Activated CD8-positive, alpha-beta T cell treated with anti-CD3 and anti-CD28 coated beads, Interleukin-2, amount 10 ng/mL, durations not matched to agents 7 days and 5 days (primary cell): ENCODE measurements at places on chromosomes 7 and 10. TPM values are rescaled to one million over a fixed set of nuclear protein-coding genes. Genes with fewer than 3 reads are reported as not detected.
A peak's percentile ranks its signal among the peaks of the same experiment; 100 is the strongest.

The SLC26A3 gene
- total RNA-seq: not detected

The PON1 gene
- not detected for total RNA-seq

The HKDC1 gene
- 1.8 TPM for total RNA-seq

- H3K27me3 ChIP-seq: no peaks in the 10 kb centered on the region
- no peak for DNase-seq
- no peak overlapping the region for H3K27ac ChIP-seq
- no peak overlapping the region for H3K4me3 ChIP-seq
- H3K36me3 ChIP-seq: no peaks in the 10 kb centered on the region
Measured at GRCh38 chr10:33660329-33660728, 325.9 kb upstream of the NRP1 start.

- no peak overlapping the region for H3K4me3 ChIP-seq
- no peaks in the 10 kb centered on the region for H3K27me3 ChIP-seq
- no peaks in the 10 kb centered on the region for H3K4me1 ChIP-seq
- H3K36me3 ChIP-seq: no peaks in the 10 kb centered on the region
- no peak for DNase-seq
Measured at GRCh38 chr10:130994191-130994590, 317.3 kb downstream of the TCERG1L start.

- peak overlapping the region; percentile 93 for H3K27ac ChIP-seq
- peaks cover 30% of the 10 kb centered on the region for H3K36me3 ChIP-seq
- H3K4me1 ChIP-seq: peaks cover 70% of the 10 kb centered on the region
- DNase-seq: peak; percentile 57
Measured at GRCh38 chr7:135976312-135977006, 700 bp downstream of the MTPN start.

DNA sequence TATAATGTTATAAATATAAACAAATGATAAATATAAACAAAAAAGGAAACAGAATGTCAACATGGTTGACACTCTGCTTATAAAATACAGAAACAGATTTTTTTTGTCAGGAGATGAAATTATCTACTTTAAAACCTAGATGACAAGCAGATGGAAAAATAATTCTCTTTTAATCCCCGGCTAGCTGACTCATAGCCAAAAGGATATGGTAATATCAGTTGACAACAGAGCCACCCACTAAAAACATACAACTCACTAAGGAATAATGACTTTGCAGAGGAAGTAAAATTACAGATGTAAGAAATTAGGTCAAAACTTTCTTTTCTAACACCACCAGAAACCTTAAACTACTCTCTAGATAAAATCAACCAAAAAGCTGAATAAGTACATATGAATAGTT, 131.1 kb upstream of the ABCB5 start:
- no peak for DNase-seq
- no peaks in the 10 kb centered on the region for H3K27me3 ChIP-seq
- no peak overlapping the region for H3K27ac ChIP-seq

DNA sequence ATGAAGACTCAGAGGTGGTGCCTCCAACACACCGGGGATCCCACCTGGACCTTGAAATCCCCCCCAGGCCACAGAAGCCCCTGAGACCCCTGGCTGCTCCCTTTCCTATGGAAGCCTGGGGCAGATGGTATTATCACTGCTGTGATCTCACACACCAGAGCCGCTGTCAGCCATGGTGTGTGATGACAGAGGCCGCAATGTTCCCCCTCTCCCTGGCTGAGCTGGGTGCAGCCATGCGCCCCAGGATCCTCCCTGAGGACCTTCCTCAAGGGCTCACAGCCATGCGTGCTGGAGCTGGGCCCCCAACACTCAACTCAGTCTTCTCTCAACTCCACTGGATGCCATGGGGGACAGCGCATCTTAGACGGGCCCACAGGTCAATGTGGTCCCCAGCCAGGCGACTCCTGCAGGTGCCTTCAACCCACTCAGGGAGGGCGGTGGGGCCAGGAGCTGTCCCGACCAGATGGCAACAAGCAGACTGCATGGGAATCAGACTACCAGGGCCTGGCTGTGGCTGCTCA, 44.9 kb downstream of the VIPR2 start:
- H3K36me3 ChIP-seq: no peaks in the 10 kb centered on the region
- H3K4me3 ChIP-seq: no peak overlapping the region
- H3K4me1 ChIP-seq: no peaks in the 10 kb centered on the region
- no peak for DNase-seq
- no peaks in the 10 kb centered on the region for H3K27me3 ChIP-seq
- no peak overlapping the region for H3K27ac ChIP-seq

DNA sequence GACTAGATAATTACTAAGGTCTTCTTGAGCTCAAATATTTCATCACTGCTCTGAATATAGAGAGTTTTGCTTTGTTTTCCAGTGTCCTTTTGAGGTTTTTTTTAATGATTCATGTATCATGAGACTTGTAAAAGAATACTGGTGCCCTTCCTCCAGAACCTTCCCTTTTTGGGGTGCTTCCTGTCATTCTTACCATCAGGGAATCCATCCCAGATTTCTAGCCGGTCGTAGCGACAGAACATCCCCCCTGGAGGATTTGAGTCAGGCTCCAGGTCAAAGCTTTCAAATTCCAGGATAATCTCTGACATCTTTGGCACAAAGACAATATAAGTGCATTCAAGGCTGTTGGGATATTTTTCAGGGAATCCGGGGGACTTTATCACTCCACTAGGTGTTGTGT, 71.0 kb downstream of the NRP1 start:
- H3K27me3 ChIP-seq: peaks cover 4% of the 10 kb centered on the region
- no peak overlapping the region for H3K27ac ChIP-seq
- no peaks in the 10 kb centered on the region for H3K36me3 ChIP-seq
- no peak overlapping the region for H3K4me3 ChIP-seq

DNA sequence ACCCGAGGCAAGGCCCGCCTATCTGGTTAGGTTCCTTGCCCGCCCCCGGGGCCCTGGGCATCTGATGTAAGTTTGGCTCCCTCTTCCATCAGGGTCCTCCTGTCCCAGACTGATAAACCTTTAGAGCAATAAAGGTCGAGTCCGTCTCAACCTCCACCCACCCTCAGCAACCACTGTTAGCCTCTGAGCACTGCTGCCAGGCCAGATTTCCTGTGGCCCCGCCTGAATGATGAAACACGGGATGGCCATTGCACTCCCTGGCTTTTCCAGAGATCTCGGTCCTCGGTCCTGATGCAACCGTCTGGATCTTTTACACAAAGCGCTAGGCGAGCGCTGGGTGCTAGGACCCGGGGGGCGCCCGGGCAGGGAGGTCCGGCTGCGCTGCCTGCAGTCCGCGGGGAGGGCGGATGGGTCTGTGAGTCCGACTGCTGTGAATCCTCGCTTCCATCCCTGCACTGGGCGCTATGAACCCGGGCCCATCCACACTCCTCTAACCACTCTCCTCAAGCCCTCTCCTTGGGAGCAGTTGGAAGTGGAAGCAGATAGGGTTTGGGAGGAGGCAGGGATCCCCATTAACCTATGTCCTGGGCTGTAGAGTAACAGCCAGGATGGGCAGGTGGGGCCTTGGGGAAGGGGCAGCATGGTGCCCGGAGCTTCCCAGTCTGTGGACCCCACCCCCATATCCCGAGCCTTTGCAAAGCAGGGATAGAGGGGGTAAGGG, 875 bp upstream of the DDIT4 start:
- H3K4me3 ChIP-seq: peak overlapping the region; percentile 90
- H3K27ac ChIP-seq: peak overlapping the region; percentile 91
- peaks cover 58% of the 10 kb centered on the region for H3K4me1 ChIP-seq
- H3K27me3 ChIP-seq: no peaks in the 10 kb centered on the region
- H3K36me3 ChIP-seq: peaks cover 37% of the 10 kb centered on the region
